ENCODE measurements at places on chromosomes 3 and 15.

GRCh38 chr3:197460002-197460401 lies 95.8 kb downstream of the BDH1 start:
- no peak for DNase-seq

DNA sequence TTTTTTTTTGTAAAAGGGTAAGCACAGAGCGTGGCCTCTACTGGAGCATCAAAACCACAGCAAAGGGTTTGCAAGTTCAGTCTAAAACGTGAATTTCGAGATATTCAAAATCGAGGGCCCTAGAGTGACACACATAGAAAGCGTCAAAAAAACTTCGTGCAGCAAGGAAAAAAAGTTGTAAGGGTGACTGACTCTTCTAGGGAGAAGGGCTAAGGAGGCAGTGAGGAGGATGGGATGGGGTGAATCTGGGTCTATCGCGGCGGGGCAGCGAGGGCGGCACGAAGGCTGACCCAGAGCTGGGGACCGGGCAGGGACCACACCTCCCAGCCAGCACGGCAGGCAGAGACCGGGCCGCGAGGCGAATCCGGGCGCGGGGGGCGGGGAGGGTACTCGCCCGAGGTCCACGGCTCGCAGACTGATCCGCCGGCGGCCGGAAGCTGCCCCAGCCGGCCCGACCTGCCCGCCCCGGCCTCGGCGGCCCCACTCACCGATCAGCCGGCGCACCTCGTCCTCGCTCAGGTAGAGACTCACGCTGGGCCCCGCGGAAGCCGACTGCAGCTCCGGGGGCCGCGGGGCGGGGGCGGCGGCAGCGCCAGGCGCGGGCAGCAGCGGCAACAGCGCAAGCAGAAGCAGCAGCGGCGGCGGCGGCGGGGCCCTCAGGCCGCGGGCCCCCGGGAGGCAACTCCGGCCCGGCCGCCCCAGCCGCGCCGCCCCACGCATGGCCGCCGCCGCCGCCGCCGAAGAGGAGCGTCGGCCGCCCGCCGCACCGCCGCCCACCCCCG lies 533 bp downstream of the RYK start:
- DNase-seq, result no peak

DNA sequence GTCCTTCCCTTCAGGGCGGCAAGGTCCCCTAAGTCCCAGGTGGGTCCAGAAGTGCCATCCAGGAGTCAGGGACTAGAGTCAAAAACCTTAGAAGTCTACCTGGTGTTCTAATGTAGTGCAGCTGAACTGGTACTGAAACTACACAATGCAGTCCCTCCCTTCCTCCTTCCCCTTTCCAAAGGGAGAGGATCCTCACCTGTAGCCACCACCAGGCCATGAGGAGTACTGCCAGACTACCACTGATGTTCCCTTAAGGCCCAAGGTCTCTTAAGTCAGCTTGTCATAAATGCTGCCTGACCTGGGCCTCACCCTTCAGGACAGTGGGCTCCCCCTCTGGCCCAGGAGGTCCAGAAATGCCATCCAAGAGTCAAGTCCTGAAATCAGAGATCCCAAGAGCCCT lies 98.9 kb downstream of the ULK4 start:
- DNase-seq, result no peak

DNA sequence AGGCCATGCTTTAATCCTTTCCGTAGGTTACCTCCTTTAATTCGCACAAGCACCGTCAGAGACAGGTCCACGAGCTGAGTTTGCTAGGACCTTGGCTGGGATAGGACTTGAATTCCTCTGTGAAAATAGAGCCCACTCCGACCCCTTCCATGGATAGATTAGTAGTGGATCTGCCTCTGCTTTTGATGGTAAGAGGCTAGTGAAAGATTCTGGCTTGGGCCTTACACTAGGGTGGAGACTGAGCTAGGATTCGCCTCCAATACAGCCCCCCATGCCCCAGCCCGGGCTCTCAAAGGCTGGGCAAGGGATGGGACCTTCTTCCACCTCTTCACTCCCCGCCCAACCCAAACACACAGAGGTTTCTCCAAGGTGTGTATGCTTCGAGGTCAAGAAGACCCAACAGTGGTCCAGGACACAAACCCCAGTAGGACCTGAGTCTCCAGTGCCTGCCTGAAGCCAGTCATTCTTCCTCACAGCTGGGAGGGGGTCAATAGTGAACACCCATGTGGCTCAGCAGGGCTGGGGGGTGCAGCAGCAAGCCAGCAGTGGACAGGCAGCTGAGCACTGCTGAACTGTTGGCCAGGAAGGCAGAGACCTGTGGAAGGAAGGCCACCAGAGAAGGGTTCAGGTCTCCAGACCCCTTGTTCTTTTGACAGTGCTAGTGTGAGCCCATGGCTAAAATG lies 75.7 kb downstream of the SPSB4 start:
- DNase-seq, result no peak

DNA sequence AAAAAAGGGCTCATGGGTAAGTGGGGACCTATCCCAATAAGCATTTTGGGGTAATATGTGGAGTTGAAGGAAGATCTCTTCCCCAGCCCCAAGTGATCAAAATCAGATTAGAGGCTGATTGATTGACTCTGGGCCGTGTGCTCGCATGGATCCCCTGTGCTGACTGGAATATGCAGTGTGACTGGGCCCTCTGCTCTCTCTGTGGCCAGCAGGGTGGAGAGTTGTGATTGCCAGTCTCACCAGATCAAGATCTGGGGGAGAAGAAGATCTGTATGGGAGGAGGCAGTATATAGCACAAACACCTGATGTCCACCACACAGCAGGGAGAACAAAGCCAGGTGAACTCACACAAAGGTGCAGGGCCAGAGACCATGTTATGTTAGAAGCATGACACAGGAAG lies 8.8 kb downstream of the NUDT16 start:
- DNase-seq, result no peak

DNA sequence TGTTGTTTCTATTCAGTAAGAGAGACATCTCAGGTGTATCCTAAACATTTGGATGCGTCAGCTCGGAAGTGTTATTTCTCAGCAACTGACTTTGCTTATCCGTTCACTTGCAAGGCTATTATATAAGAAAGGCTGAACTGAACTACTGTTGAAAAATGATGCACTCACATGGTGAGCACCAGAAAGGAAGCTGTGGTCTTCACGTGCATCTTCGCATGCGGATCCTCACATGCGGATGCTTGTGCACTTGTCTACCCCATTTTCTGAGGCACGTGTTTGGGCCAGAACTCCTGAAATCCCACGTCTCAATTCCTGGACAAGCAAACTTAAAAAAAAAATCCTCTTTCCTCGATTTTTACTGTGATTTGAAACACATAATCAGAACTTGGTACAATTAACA lies 63.2 kb downstream of the PDZRN3 start:
- no peak for DNase-seq

GRCh38 chr15:82680200-82681102 lies 29.2 kb downstream of the AP3B2 start:
- DNase-seq, result no peak

GRCh38 chr3:53342353-53342752 lies 5.0 kb downstream of the DCP1A start:
- no peak for DNase-seq

DNA sequence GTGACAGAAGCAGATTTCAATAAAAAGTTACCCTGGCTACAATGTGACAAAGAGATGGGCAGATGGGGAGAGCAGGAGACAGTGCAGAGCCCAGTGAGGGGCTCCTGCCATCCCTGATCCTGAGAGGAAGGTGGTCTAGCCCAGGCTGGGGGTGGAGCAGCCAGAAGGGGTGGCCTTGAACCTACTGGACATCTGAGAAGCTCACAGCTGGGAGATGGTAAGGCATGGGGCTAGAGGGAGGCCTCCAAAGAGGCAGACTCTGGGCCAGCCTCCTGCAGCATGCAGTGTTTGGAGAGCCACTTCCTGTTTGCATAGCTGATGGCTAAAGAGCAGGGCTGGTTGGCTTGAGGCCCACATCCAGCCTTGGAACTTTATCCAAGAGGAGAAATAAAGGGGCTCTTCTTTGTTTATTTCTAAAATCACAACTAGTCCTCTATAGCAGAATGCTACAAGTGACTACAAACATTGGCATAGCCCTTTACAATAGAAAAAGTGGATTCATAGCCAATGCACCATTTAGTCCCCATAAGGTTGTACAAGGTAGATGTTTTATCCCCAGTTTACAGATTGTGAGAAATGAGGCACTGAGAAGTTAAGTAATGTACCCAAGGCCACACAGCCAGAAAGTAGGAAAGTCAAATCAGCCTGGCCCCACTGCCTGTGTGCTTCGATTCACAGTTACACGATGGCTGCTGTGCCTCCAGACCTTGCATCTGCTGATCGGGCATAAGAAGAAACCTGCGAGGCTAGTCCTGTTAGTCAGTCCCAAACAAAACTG lies 4.6 kb downstream of the EFCC1 start:
- no peak for DNase-seq

DNA sequence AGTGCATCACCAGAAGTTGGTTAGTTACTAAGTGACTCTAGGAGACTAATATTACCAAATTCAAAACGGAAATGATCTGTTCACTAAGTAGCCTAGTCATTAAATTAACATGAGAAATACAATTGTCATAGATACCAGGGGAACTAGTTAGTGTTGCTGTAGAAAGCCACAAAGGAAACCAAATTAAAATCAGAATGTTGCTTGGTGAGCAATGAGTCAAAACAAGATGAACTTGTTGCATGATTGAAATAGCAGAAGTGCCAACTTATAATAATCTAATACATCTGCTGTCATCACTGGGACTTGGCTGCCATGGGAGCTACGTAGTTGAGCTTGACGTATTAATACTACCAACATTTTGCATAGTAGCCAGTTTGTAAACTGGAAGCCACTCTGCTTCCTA lies 458.1 kb downstream of the DIPK2A start:
- DNase-seq, result no peak

DNA sequence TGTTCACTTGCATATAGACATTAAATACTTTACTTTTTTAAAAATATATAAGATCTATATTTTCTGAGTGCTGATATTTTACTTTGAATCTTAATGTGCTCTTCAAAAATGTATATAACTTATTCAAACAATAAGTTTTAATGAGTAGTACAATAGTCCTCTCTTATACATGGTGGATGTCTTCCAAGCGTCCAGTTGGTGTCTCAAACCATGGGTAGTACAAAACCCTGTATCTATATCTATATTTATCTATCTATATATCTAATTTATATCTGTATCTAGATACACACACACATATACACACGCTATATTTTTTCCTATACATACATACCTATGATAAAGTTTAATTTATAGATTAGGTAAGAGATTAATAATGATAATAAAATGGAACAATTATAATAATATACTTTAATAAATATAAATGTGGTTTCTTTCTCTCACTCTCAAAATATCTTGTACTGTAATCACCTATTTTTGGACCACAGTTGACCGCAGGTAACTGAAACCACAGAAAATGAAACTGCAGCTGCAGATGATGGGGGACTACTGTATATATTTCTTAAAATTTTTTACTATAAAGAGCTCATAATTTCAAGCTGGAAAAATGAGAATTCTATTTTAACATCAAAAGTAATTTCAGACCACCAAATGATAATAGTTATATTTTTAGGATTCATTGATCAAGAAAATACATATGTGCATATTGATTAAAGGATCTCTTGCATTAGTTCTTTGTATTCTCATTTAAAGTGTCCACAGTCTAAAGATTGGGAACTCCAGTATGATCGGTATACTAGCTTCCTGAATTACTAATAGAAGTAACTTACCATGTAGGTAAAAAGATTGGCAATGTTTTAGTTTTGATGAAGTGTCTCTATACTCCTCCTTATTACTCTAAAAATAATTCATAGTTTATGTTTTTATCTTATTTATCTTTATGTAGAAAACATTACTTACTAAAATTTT lies 215.1 kb upstream of the MLF1 start:
- no peak for DNase-seq

DNA sequence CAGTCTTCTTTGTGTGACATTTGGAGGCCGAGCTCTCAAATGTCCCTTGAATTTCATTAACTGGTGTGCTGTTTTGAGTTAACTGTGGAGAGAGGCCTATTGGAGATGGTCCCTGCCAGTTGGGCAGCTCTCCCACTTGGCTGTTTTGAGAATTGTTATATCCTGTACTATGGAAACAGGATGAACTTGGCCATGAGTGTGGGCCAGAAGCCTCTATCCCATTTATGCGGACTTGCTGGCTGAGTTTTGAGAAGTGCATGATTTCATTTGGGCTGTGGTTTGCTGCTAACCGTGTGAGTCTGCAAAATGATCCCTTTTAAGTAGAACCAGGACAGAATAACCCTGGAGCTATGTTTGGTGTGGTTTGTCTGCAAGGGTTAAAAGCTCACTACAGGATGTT lies 366.0 kb downstream of the PTPRG start:
- peak; percentile 82 for DNase-seq

DNA sequence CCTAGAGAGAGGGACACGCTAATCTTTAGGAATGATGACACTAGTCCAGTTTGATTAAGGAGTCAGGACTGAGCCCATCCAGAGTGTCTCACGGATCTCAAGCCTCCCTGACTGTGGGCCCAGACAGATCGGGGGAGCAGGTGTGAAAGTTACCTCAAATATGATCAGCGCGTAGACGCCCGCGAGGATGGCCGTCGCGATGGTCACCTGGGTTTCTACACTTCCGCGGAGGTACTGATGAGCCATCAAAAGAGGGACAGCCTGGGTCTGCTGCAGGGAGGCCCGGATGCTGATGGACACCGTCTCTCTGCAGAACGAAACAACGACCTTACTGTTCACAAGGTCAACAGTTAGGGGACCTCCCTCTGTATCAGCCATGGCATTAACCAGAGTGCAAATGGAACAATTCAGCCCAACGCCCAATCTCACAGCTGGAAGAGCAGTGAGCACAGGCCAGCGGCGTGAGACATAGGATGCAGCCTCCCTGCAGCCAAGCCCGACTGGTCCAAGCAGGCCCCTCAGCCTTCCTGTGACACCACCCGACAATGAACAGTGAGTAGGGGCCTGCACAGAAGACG lies 84.4 kb downstream of the OCA2 start:
- DNase-seq, result no peak

GRCh38 chr15:100901296-100901695 lies 17.9 kb upstream of the LRRK1 start:
- no peak for DNase-seq

GRCh38 chr3:113097960-113098447 lies 107.2 kb downstream of the GTPBP8 start:
- peak; percentile 96 for DNase-seq

- peak; percentile 6 for DNase-seq
Observed at GRCh38 chr3:181790561-181790960, 78.8 kb downstream of the SOX2 start.

GRCh38 chr3:23041918-23042696 lies 161.0 kb upstream of the UBE2E2 start:
- DNase-seq, result no peak

- no peak for DNase-seq
Observed at GRCh38 chr3:53630547-53630946, 136.1 kb downstream of the CACNA1D start.

- DNase-seq, result no peak
Observed at GRCh38 chr3:147513785-147514184, 104.6 kb downstream of the ZIC1 start.

- no peak for DNase-seq
Observed at GRCh38 chr3:120418866-120419490, 31.8 kb downstream of the FSTL1 start.

- DNase-seq, result no peak
Observed at GRCh38 chr3:117665296-117665695, 955.7 kb downstream of the TUSC7 start.

DNA sequence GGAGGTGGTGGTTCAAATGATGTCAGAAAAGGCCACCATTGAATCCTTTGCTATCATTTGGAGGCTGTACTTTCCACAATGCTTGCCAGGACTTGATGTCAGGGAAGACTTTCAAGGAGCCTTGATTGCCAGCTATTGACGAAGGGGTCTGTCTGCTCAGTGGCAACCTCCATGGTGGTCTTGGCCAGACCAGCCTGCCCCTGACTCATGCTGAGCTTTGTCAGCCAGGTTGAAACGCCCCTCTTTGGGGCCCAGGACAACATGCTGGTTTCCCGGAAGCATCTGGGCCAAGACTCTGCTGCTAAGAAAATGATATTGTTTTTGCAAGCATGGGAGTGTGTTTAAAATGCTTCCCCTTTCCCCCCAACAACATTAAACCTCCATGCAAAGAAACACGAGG lies 26.7 kb downstream of the CGNL1 start:
- DNase-seq, result no peak

All from fibroblast of skin of left biceps (primary cell).